ENCODE measurements at places on chromosomes 11 and 22. TPM values are rescaled to one million over a fixed set of nuclear protein-coding genes. Genes with fewer than 3 reads are reported as not detected.

Gene TMEM135
- total RNA-seq, result 18.1 TPM

Gene RHBDD3
- total RNA-seq, result 11.6 TPM

DNA sequence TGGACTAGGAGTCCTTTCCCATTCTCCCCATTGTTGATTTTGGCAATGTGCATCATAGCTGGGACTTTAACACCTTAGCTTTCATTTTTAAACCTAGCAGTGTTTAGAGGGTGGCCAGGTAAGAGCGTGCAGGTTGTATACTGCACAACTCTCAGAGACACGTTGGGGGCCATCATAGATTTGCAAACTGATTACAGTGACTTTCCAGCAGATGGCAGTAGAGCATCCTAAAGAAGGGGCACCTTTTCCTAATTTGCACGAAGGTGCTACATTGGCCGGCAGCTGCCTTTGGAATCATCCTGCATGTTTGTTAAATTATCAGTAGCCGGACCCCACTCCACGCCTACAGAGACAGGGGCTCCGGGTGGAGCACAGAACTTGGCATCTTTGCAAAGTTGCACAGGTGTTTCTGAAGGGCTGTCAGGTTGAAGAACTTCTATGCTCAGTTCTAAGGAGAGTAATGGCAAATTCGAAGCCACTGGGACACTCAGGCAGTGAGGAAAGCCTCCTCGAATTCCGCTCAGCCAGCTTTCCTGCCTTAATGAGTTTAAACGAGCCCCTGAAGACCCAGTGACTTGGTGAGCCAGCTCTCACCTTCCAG, 7.7 kb downstream of the LHFPL7 start:
- no peak for DNase-seq

DNA sequence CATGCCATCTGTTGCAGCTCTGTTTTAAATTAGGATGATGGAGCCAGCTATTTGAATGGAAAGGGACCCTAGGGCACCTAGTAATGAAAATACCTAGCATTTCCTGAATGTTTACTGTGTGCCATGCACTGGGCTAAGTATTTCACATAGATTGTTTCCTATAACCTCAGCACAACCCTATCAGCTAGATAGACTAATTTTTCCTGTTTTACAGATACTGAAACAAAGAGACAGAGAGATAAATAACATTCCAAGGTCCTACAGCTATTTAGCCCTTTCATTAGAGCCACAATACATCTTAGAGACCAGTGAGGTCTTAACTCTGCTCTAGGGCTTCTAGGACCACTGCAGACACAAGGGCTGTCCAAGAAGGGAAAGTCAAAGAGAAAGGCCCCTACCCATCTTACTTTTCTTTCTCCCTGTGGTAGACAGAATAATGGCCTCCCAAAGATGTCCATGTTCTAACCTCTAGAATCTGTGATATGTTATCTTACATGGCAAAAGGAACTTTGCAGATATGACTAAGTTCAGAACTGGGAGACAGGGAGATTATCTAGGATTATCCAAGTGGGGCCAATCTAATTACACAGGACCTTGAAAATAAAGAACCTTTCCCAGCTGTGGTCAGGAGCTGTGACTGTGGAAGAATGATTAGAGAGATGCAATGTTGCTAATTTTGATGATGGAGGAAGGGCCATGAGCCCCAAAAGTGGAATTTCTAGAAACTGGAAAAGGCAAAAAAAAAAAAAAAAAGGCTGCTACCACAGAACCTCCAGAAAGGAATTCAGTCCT, 157.0 kb downstream of the CCDC34 start:
- no peak for DNase-seq

- DNase-seq, result no peak
Measured at GRCh38 chr11:117929142-117929915, at the start of gene TMPRSS13. Gene TMPRSS13 (minus strand): TSS chr11:117929402. CDS start chr11:117929307, 95 bp downstream.

DNA sequence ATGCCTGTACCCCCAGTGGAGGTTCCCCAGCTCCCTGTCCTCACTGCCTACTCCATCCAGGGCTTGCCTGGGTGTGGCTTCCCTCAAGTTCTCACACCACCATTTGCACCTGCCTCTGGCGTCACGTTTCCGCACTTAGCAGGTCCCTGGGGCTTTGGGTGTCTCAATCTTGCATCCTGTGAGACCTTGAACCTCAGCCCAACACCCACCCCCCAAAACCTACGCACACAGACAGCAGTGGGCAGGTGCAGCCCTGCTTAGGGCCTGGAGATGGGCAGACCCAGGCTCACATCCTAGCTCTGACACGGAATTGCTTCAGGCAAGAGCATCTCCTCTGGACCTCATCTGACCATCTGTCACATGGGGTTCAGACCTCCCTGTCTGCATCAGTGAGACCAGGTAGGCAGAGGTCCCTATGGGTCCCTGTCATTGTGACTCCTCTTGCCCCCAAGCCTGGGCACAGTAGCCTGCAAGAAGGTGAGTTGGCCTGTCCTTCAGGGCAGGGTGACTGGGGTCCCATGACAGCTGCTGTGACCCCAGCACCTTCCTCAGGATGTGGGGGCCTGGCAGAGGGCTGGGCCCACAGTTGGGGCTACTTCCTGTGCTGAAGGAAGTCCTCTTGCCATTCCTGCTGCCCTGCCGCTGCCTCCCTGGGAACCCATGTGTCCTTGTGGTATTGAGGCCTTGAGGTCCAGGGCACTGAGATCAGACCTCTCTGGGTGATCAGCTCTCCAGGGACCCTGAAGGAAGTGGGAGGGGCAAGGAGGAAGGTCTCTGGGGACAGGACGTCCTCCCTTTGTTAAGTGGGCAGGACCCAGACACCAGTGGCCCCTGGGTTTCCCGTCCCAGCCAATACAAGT, 2.0 kb downstream of the SIPA1 start:
- DNase-seq, result no peak

DNA sequence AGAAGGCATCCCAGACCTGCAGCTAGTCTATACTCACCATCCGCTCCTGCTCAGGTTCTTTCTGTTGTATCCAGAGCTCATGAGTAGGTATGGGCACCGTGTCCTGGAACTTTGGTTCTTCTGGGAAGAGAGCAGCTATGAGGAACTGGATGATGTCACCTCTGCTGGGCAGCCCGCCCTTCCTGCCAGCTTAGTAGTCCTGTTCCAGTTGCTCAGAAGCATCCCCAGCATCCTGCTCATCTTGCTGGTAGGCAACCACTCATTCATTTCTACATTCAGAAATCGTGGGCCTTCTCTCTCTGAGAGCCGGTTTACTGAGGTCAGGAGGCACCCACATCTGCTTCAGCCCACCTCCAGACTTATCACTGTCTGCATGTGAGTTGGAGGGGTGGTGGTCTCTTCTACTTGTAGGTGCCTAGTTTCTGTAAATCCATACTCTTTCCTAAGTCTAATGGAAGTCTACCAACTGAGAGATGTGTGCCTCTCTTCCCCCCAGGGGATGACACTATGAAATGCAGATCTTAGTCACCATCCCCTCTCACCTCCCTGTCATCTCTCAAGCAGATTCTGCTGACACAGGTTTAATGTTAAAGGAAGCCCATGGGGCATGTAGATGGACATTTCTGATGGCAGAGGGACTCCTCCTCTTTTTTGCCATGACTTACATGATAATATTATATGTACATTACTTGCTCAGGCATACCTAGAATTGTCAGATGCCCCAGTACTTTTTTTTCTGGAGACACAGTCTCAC, 29.6 kb upstream of the CCDC134 start:
- DNase-seq, result no peak

- no peak for DNase-seq
Measured at GRCh38 chr11:74572349-74572748, 20.0 kb upstream of the POLD3 start.

DNA sequence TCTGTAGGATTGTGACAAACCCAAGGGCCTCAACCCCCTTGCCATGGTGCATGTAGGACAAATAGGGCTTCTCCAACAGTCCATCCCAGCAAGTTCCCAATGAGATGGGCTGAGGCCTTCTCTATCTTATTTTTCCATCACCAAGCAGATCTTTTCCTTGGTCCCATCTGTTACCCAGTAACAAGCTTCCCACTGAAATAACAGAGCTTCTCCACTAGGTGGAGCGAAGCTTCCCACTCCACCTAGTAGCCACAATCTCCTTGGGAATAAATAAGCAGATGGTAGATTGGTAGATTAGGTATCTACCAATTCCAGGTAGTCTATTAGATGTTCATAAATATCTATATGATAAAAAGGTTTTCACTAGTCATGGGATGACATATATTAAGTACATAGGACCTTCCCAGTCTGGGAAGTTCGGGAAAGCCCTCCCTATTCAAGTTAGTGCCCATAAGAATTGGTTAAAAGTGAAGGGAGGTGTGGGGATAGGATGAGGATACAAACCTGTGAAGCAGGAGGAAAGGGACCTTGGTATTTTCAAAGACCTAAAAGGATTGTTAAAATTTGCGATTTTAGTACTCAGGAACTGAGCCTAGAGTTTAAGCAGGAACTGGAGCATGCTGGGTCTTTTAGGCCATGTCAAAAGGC, 5.9 kb upstream of the OR52L1 start:
- no peak for DNase-seq

Measured in Right ventricle myocardium inferior (tissue), 1 donor.